ENCODE measurements at places on chromosomes 5 and 9.

DNA sequence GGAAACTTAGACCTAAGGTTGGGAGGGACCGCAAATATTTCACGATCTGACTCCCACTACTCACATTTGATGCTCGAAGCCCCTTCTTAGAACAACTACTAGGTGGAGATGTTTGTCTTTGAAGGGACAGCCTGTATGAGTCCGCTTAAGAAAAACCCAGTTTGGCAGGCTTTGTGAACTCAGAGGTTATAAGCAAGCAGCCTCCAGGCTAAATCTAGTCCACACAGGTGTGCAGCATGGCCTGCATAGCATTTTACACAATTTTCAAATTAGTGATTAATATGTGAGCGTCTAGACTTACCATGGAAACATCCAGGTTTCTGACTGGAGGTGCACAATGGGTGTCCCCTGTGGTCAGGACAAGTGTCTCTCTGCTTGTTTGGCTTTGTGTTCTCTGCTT is 127.1 kb downstream of the KIF4B start:
- no peak for DNase-seq

DNA sequence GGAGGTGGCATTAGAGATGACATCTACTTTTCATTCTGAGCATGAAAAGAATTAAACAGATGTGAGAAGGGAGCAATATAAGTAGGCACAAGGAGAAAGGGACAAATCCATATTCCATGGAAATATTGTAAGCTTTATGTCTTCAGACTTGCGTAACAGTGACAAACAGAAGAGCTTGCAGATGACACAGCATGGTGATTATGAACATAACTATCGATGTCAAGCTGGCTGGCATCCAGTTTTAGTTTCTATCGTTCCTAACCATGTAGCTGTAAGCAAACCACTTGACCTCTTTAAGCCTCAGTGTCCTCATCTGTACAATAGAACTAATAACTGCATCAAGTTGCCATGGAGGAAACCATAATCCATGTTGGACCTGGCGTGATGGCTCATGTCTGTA is 246.7 kb upstream of the ADRA1B start:
- DNase-seq: no peak

GRCh38 chr5:10534561-10535530 is 29.0 kb upstream of the ANKRD33B start:
- no peak for DNase-seq

GRCh38 chr5:64213011-64213410 is 47.4 kb downstream of the RNF180 start:
- no peak for DNase-seq

GRCh38 chr5:76606701-76607100 is 16.5 kb downstream of the F2RL2 start:
- no peak for DNase-seq

- no peak for DNase-seq
Observed at GRCh38 chr5:132595624-132596023, 38.8 kb downstream of the RAD50 start.

DNA sequence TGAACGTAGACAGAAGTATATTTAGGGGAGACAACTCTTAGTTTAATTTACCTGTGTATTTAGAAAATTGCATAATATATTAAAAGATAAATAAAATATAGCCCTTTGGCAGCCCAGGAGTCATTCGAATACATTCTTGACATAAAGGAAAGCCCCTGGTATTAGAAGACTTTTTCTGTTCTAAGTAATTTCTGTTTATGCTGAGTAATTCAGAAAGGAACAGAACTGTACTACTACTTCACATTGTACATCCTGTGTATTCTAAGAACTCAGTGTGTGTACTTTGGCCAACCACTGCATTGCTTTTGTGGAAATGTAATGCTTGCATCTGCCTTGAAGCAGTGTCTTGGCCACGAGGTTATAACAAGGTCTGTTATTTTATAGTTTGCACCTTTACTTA is 136.4 kb downstream of the KDM4C start:
- no peak for DNase-seq

DNA sequence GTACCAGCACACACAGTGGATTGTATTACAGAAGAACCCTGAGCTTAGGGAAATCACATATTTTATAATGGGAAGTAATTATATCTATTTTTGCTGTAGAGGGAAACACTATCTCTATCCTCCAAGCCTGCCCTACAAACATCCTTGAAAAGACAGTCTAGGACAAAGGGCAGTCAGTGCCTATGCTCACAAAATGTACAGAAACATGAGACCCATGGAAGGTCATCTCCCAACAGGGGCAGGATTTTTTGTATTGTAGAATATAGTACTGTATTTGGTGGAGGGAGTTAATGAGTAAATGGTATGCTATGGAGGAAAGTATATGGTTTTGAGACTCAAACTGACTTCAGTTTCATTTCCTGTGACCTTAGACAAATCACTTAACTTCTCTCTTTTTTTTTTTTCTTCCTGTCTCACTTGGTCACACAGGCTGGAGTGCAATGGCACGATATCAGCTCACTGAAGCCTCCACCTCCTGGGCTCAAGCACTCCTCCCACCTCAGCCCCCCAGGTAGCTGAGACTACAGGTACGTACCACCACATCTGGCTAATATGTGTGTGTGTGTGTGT is 5.8 kb upstream of the RAB14 start:
- no peak for DNase-seq

- no peak for DNase-seq
Observed at GRCh38 chr5:132300577-132301343, 6.6 kb downstream of the SLC22A4 start.

GRCh38 chr5:136201870-136202269 is 8.9 kb upstream of the SMIM32 start:
- no peak for DNase-seq

DNA sequence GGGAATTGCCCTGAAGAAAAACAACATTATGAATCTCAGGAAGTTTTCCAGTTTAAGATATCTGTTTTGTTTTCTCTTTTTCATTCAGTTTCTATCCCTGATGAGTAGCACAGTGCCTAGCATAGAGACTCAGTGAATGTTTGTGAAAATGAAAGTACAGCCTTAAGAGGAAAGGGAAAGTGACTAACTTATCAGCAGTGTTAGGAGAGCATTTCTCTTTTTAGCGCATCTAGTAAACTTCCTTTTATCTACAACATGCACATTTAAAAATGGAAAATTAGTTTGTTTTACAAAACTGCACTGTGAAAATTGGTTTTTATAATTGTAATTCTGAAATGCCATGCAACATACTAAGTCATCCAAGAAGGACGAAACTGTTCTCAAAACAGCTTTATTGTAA is 110.8 kb downstream of the SMARCA2 start:
- no peak for DNase-seq

DNA sequence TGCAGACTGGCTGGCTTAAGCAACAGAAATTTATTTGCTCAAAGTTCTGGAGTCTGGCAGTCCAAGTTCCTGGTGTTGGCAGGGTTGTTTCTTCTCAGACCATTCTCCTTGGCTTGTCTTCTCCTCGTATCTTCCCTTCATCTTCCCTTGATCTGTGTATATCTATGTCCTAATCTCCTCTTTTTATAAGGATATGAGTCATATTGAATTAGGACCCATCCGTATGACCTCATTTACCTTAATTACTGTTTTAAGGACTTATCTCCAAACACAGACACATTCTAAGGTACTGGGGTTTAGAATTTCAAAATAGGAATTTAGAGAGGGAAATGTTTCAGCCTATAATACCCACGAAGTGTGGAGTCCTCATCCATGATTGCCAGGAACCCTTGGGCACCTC is 13.1 kb upstream of the LPAR1 start:
- DNase-seq: no peak

DNA sequence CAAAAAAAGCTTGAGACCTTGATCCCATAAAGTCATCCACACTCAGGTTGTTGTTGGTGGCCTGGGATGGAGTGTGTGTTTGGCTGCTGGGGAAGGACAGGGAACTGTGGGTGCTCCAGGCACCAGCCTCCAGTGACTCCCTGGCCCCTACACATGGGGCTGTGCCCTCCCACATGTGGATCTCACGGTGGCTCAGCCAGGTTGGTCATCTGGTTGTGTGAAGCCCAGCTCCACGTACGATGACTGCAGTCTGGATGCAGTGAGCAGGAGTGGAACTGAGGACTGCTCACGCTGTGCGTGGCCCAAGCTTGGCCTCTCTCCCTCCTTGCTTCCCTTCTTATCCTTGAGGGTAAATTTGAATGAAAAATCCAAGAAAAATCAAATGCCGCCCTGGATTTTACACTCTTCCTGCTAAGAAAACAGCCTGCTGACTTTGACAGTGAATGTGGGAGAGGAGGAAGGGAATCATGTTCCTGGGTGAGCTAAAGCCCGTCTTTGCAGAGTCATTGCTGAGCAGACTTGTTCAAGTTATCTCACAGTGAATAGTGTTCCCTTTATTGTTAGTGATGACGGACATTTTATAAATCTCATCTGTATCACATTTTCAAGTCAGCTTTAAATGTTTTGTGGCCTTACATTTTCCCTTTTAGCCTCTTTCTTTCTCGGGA is 65.1 kb upstream of the CACNA1B start:
- no peak for DNase-seq

- DNase-seq: no peak
Observed at GRCh38 chr5:72451741-72452505, 55.3 kb downstream of the ZNF366 start.

- DNase-seq: no peak
Observed at GRCh38 chr9:131622523-131622922, 77.2 kb downstream of the PRRT1B start.

GRCh38 chr5:172939071-172939470 is 20.2 kb upstream of the RPL26L1 start:
- no peak for DNase-seq

DNA sequence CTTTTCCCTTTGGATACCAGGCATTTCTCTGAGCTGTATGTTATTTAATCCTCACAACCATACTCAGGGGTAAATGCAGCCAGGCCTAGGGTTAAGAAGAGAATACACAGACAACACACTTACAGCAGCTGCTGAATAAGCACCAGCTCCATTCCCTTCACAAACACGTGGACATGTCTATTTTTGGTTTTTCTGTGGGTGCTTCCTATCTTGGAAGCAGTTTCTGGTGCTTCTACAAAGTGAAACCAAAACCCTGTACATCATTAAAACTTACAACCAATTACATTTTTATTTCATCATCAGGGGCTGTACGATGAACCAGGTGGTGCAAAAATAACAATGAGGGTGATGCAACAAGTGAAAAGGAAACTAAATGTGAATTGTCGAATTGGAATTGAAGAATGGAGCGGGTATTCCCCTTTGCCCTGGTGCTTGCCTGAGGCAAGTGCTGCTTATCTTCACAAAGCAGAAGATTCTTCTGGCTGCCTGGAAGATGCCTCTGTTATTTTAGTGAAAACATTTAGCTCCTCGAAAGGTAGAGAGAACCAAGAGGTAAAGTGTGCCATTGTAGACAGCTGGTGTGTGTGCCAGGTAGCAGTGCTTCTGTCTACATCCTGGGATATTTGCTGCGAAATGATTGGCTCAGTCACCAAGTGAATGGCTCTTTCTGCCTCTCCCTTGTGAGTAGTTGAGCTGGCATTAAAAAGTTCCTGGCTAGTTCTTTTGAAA is 18.6 kb upstream of the IFNB1 start:
- no peak for DNase-seq

DNA sequence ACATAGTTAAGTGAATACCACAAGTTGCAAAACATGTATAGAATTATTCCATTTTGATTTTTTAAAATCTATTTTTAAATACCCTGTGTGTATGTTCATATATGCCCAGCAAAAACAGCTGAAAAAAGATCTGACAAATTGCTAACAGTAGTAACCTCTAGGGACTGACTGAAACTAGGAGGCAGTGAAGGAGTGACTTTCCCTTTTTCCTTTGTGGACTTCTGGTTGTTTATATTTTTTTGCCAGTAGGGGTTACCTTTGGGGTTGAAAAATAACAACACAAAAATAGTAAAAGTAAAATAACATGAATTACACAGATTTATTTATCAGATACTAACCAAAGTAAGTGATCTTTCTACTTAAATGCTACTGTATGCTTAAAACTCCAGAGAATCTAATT is 2.9 kb downstream of the MEGF9 start:
- DNase-seq: no peak

DNA sequence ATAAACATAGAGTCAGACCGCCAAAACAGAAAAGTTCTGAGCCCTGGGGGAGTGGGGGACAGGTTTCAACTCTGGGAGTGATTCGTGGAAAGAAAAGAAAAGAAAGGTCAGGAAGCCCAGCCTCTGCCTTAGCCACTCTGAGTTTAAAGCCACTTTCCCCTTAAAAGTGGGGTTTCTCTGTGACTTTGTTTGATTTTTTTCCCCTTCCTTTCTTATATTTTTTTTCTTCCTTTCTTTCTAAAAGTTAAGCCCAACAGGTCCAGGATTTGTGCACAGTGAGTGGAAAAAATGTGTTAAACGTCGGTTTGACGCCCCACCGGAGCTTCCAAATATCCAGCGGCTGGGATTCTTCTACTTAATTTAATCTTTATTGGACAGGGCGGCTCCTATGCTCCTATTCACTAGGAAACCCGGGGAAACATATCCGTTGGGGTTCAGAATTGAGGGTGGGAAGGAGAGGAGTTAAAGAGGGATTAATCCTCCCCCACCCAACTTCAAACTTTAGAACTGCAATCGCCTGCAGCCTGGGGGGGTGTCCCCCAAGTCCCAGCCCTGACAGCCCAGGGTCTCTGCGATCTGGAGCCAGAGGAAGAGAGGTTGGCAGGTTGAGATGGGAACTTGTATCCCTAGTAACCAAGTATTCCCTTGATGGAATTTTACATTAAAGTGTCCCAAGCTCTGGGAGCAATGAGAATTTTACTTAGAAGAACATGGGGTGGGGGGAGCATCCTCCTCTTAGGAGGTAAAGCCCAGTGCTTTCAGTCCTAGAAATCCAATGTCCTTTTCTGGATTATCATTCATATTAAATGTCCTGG is 6.3 kb downstream of the NR2F1-AS1 start:
- DNase-seq: no peak

GRCh38 chr5:92963800-92964199 is 617.2 kb downstream of the NR2F1-AS1 start:
- no peak for DNase-seq

GRCh38 chr9:89690334-89690912 is 85.6 kb downstream of the GADD45G start:
- DNase-seq: no peak

- DNase-seq: no peak
Observed at GRCh38 chr9:131273146-131273855, 3.0 kb downstream of the FAM78A start.

DNA sequence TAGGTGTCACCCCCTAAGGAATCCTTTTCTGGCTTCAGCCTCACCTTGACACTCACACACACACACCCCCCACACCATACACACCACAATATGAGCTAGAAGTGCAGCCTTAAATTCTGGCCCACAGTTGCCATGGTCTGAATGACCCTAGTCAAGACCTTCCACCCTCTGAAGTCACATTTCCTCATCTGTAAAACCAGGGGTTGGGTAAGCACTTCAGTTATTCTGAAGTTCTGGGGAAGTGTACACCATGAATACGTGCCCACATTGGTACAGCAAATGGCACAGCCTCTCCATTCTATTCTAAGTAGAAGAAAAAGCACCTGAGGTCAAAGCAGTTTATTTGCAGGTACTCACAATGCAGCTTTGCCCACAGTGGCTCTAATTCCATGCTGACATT is 372.8 kb upstream of the KLF4 start:
- no peak for DNase-seq

All from NCI-H1092 treated with DMSO at 0.1 percent for 48 hours (cell line).